ENCODE measurements at places on chromosomes 13 and 19. TPM values are rescaled to one million over a fixed set of nuclear protein-coding genes. Genes with fewer than 3 reads are reported as not detected.

DNA sequence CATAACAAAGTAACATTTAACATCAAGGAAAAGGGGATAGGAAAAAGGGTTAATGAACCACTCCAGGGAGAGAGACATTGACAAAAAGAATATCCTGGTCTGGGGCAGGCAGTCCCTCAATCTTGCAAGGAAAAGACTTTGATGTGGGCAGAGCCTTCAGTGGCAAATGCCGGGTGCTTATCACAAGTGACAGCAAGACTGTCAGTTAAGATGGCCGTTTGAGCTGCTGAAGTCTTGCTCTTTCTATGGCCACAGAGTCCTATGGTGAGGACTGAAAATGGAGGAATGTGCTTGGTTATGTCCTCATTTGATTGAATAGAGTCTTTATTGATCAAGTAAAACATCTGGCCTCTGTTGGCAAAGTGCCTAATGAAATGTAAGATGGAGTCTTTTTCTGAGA lies 112.1 kb downstream of the B3GLCT start:
- H3K4me1 ChIP-seq: no peaks in the 10 kb centered on the region
- no peaks in the 10 kb centered on the region for H3K27me3 ChIP-seq
- H3K4me3 ChIP-seq: no peak overlapping the region
- H3K27ac ChIP-seq: no peak overlapping the region
- H3K36me3 ChIP-seq: peaks cover 43% of the 10 kb centered on the region

- H3K36me3 ChIP-seq: no peaks in the 10 kb centered on the region
- no peak overlapping the region for H3K27ac ChIP-seq
- H3K4me3 ChIP-seq: no peak overlapping the region
- DNase-seq: no peak
- peaks cover 50% of the 10 kb centered on the region for H3K27me3 ChIP-seq
- H3K4me1 ChIP-seq: no peaks in the 10 kb centered on the region
Observed at GRCh38 chr19:8334458-8335342, 8.4 kb downstream of the KANK3 start.

FBXO17 gene
- polyA plus RNA-seq: not detected

GRCh38 chr13:20968745-20969144 lies 66.2 kb upstream of the XPO4 start:
- no peak for DNase-seq
- H3K36me3 ChIP-seq: no peaks in the 10 kb centered on the region
- H3K27ac ChIP-seq: no peak overlapping the region
- no peaks in the 10 kb centered on the region for H3K4me1 ChIP-seq

DNA sequence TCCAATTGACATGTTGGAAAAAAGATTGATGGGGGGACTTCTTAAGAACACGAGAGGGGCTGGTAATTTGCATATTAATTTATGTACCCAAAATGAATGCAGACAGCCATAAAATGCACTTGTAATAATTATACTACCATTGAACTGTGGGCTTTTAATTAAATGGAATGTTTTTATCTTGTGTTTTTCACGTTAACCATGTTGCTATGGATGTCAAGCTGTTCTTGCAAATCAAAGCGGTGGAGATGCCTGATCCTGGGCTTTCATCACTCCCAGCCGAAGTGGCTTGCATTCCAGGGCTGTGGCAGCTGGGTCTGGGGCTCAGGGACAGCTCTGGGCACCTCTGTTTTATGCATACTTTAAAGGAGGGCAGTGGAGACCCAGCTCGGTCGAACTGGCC lies 179.4 kb upstream of the TMTC4 start:
- no peak overlapping the region for H3K27ac ChIP-seq
- H3K4me1 ChIP-seq: no peaks in the 10 kb centered on the region
- no peak for DNase-seq
- H3K36me3 ChIP-seq: no peaks in the 10 kb centered on the region

ZNF471 gene
- polyA plus RNA-seq: 1.4 TPM
